ENCODE measurements at places on chromosomes 12 and 14.

DNA sequence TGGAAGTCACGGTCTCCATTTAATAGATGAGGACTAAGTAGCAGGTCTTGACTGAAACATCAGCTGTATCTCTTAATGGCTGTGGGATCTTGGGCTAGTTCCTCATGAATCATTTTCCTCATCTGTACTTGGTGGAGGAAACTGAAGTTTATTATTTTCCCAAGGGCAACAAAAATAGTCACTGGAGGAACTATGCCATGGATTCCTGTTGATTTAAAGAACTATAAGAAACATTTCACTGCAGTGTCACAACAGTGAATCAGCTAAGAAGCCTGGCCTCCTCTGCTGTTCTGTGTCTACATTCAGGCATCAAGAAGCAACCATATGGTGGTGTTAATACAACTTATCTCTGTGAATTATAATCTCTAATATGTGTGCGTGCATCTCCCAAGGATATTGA, 200.5 kb downstream of the STXBP6 start:
- DNase-seq = no peak

- DNase-seq = peak; percentile 67
Measured at GRCh38 chr12:67943141-67943892, 45.9 kb upstream of the IFNG-AS1 start.

- no peak for DNase-seq
Measured at GRCh38 chr12:94525951-94526350, 66.3 kb upstream of the CEP83 start.

- DNase-seq = no peak
Measured at GRCh38 chr12:113896194-113896593, 69.9 kb downstream of the RBM19 start.

- no peak for DNase-seq
Measured at GRCh38 chr12:66050610-66051009, 79.9 kb downstream of the LLPH start.

- no peak for DNase-seq
Measured at GRCh38 chr12:106978035-106978800, 8.7 kb downstream of the MTERF2 start.
